ENCODE measurements at places on chromosomes 1 and 21. TPM values are rescaled to one million over a fixed set of nuclear protein-coding genes. Genes with fewer than 3 reads are reported as not detected.

NMNAT1 gene
- total RNA-seq = 12.6 TPM

FCAMR gene
- total RNA-seq = not detected

SPATA21 gene
- not detected for total RNA-seq

FGR gene
- total RNA-seq = not detected
